ENCODE measurements at places on chromosomes 1 and 21. TPM values are rescaled to one million over a fixed set of nuclear protein-coding genes. Genes with fewer than 3 reads are reported as not detected.

Gene MIA3
- polyA plus RNA-seq: 66.4 TPM

Gene HRNR
- not detected for polyA plus RNA-seq

Gene IL19
- not detected for polyA plus RNA-seq

Gene C1orf87
- polyA plus RNA-seq: not detected

Gene RTCA
- 70.8 TPM for polyA plus RNA-seq

Gene CLCNKB
- polyA plus RNA-seq: not detected

Gene A3GALT2
- polyA plus RNA-seq: not detected

Gene EPHA2
- 0.22 TPM for polyA plus RNA-seq

Gene CENPS
- 11.4 TPM for polyA plus RNA-seq

Gene S100A1
- polyA plus RNA-seq: not detected

Gene SERINC2
- 1.2 TPM for polyA plus RNA-seq

Gene SAMSN1
- not detected for polyA plus RNA-seq

Gene NLRP3
- polyA plus RNA-seq: 12.5 TPM

Gene PAX7
- not detected for polyA plus RNA-seq

Gene SPRR2D
- polyA plus RNA-seq: not detected

Gene CFHR2
- polyA plus RNA-seq: not detected

Gene SLC50A1
- 4.2 TPM for polyA plus RNA-seq

Gene LORICRIN
- not detected for polyA plus RNA-seq

Gene NTMT2
- polyA plus RNA-seq: not detected

Gene FAM72A
- 3.9 TPM for polyA plus RNA-seq

Gene SLC35F3
- polyA plus RNA-seq: 6.2 TPM

Gene OR2T33
- polyA plus RNA-seq: not detected

Gene PARS2
- polyA plus RNA-seq: 3.0 TPM

Gene NKAIN1
- 2.3 TPM for polyA plus RNA-seq

Gene ITGB2
- polyA plus RNA-seq: not detected

Gene FAM163A
- polyA plus RNA-seq: not detected

Gene EDARADD
- not detected for polyA plus RNA-seq

Gene DISC1
- polyA plus RNA-seq: 0.13 TPM

Gene OR6K6
- polyA plus RNA-seq: not detected

Gene NPR1
- 1.7 TPM for polyA plus RNA-seq

Gene CATSPERE
- polyA plus RNA-seq: not detected

Gene KIF2C
- polyA plus RNA-seq: not detected

Gene PIK3R3
- polyA plus RNA-seq: 35.7 TPM

Gene NT5C1A
- not detected for polyA plus RNA-seq

Gene KDF1
- polyA plus RNA-seq: not detected

Gene OLIG2
- polyA plus RNA-seq: 1.0 TPM

Gene TMEM82
- not detected for polyA plus RNA-seq

Gene ADPRS
- polyA plus RNA-seq: 10.2 TPM

Gene KRTAP13-2
- polyA plus RNA-seq: not detected

Gene CCDC185
- not detected for polyA plus RNA-seq
